NCI-H146 (cell line): ENCODE measurements at places on chromosomes 12 and 14.

GRCh38 chr14:51006781-51007211 lies 62.5 kb upstream of the PYGL start:
- no peak for DNase-seq

DNA sequence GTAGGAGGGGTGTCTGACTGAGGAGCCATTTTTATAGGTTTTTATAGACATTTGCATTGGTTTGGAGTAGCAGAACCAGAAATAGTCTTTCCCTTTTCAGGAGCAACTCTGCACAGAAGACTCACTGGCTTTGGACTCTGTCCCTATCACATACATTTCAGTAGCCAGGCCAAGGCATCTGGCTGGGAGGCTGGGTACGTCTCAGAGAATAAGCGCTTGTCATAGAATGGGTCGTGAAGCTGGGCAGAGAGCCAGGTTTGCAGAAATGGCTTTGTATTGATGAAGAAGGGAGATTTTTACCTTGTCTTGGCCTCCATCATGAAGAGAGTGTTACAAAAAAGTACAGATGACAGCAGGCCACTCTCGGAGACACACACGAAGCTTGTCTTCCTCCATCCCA lies 98.6 kb downstream of the CACNA1C start:
- no peak for DNase-seq

GRCh38 chr12:51395283-51396230 lies 4.4 kb upstream of the GALNT6 start:
- DNase-seq: peak; percentile 49

DNA sequence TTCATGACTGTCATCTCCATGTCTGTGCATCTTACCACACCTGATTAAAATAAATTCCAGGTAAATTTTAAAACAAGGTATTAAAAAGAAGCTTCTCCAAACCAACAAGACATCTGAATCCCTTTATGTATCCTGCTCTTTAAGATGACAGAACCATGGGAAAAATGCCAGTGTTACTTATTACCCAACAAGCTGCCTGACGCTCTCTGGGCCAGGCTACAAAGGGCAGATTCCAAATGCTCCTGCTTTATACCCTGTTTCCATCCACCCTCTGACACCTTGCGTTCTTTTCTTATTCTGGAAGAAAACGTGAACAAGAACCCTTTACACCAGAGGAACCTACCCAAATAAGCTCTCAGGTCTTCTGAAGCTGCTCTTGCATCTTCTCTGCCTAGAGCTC lies 70.7 kb downstream of the SLC8A3 start:
- no peak for DNase-seq

DNA sequence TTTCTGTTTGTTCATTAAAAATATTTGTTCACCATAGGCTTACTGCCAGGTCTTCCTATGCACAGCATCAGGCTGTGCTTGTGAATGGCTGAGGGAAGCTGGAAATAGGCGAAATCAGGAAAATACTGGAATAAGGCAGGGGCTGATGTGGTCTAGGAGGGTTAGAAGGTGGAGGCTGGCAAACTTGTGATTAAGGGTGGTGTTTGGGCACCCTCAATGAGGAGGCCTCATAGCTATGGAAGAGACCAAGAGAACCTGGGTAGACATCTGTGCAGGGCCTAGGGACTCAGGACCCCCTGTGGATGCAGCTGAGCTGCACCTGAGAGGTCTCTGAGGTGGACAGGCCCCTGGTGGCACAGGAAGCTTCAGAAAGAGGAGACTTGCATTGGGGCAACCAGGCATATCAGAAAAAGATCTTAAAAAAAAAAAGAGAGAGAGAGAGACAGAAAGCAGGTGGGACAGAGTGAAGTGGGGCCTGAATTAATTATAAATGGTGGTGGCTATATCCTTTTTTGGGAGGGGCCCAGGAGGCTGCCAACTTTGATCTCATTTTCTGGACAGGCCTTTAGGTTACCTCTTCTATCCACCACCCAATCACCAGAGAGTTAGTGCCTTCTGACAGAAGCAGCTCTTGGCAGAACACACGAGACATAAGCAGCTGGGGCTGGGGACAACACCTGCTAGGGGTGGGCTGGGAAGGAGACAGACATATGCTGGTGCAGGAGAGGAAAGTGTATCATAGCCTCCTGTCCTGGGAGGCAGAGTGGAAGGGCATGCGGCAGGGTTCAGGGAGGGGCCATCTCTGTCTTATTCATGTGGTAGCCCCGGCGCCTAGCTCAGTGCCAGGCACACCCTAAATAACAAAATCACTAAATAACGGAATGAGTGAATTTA lies 46.7 kb upstream of the ATP23 start:
- peak; percentile 8 for DNase-seq

DNA sequence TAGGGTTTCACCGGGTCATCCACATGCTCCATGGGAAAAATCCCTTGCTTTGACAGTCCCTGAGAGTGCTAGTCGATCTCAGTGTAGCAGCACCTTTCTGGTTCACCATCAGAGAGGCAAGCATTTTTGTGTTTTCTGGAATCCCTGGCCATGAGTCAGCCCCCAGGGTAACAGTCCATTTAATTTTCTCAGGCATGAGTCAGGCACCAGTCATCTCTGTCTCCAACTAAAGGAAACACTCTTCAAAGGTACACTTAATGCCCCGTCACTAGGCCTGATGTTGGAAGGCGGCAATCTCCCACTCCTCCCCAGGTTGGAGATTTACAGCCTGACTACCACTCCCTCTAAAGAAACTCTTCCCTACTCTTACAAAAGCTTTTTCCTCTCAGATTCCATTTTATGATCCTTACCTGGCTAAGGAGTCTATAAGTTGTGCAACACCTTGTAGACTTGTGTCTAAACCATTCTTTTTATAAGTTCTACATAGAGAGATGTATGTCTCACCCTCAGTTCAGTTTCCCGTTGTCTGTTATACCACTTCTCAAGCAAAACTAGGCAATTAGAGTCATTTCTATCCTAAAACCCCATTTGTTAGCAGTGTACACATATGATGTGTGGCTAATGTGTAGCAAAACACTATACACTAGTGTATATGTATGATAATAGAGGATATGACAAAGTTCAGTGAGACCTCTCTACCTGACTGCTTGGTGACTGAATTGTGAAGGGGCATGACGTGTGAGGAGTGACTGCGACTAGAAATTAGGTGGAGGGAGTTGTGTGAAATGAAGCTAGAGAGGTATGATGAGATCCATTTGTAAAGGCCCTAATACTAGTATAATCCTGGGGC lies 24.6 kb downstream of the TMEM19 start:
- no peak for DNase-seq

DNA sequence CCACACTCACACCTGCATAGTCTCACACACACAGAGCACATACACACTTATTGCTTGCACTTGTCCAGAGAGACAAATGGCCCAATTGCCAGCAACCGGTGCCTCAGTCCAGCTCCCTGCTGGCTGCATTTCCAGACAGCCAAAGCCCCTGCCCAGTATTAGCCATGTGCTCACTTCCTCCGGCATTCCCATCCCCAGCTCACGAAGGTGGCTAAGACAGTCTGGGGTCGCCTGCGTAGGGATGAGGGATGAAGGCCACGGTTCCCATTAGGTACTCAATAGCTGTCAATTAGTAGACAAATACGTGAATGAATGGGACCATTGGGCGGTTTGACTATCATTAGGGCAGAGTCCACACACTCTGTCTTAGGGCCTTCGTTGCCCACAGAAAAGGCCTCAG lies 146.8 kb upstream of the EGLN3 start:
- DNase-seq: no peak

GRCh38 chr14:103430358-103430757 lies 45.1 kb downstream of the MARK3 start:
- no peak for DNase-seq

- no peak for DNase-seq
Measured at GRCh38 chr14:89473989-89474388, 57.0 kb upstream of the FOXN3 start.

GRCh38 chr12:119528241-119528640 lies 65.3 kb upstream of the TMEM233 start:
- DNase-seq: no peak

DNA sequence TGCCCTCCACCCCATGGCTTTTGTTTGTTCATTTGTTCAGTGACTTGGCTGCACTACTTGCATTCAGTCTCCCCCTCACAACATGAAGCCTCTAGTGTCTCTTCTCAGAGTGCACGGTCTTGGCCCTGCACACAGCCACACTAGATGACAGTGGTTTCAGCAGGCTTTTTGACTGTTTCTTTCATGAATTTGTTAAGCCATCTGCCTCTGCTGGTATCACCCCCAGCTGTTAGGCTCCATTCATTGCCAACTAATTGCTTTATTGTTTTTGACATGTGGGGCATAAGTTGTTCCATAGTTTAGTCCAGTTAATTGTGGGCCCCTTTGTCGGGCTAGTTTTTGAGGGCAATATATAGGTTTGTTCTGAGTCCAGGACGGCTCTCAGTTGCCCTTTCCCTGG lies 18.8 kb downstream of the OS9 start:
- no peak for DNase-seq

DNA sequence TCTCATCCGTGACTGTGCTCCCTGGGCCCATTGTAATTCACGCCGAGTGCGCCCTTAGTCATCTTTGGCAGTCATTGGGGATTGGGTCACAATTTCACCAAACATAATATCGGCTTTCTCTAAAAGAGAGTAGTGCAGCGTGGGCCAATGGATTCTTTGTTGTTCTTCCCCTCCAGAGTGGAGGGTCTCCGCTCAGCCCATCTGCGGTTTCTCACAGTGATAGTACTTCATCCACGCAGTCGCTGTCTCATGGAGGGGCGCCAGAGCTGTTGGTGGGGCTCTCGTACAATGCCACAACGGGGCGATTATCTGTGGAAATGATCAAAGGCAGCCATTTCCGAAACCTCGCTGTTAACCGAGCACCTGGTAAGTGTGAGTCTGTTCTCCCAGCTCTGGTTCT lies 321.8 kb downstream of the SNAPC1 start:
- no peak for DNase-seq

GRCh38 chr12:6178981-6179761 lies 21.0 kb upstream of the CD9 start:
- no peak for DNase-seq

GRCh38 chr14:80923368-80923767 lies 18.2 kb downstream of the CEP128 start:
- DNase-seq: no peak

DNA sequence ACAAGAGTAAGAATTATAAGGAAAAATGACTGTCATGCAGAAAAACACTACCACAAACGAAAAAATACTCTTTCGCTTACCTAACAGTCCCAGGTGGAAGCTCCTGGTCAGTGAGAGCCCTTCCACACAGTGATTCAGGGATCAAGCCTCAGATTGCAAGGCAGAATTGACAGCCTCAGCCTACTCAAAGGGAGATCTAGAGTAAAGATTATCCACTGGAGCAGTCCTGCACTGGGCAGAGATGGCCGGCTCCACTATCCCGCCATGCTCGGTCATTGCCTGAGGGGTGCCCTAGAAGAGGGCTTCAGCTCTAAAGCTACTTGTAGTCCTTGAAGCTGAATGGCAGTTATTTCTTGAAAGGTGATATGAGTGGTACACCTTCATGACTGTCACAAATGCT lies 174.7 kb downstream of the TTC8 start:
- DNase-seq: no peak

- DNase-seq: no peak
Measured at GRCh38 chr12:21334771-21335325, at the start of gene SLCO1A2. SLCO1A2 (minus strand) TSS chr12:21334917; CDS start chr12:21334647, 270 bp downstream.

- DNase-seq: no peak
Measured at GRCh38 chr12:32995623-32996022, 99.0 kb upstream of the PKP2 start.

GRCh38 chr12:94012590-94012989 lies 135.8 kb upstream of the PLXNC1 start:
- DNase-seq: no peak

- no peak for DNase-seq
Measured at GRCh38 chr12:46548605-46549071, 176.1 kb upstream of the SLC38A2 start.

- no peak for DNase-seq
Measured at GRCh38 chr14:77290705-77291104, 19.7 kb upstream of the NGB start.

DNA sequence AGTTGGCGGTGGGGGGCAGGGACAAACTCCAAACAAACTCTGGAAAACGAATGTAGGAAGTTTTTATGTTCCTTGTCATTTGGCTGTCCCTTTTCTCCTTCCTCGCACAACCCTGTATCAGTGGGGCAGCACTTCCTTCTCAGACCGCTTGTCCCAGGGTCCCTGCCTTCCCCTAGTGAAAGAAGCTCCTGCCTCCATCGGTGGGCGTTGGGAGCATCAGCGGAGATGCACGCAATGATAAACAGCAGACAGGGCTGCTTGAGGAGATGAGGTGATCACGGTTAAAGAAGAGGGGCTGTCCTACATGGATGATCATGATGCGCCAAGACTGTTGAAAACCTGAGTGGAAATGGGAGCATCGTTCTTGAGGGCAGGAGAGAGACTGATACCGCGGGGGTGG lies 620 bp downstream of the C1S start:
- no peak for DNase-seq

DNA sequence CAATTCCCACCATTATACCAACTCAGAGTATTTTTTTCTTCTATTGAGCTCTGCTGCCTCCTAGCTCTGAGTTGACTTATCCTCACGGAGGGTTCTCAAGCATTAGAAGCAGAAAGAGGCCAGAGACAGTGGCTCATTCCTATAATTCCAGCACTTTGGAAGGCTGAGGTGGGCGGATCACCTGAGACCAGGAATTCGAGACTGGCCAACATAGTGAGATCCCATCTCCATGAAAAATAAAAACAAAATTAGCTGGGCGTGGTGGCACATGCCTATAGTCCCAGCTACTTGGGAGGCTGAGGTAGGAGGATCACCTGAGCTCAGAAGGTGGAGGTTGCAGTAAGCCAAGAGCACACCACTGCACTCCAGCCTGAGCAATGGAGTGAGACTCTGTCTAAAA lies 21.0 kb downstream of the HPD start:
- no peak for DNase-seq

DNA sequence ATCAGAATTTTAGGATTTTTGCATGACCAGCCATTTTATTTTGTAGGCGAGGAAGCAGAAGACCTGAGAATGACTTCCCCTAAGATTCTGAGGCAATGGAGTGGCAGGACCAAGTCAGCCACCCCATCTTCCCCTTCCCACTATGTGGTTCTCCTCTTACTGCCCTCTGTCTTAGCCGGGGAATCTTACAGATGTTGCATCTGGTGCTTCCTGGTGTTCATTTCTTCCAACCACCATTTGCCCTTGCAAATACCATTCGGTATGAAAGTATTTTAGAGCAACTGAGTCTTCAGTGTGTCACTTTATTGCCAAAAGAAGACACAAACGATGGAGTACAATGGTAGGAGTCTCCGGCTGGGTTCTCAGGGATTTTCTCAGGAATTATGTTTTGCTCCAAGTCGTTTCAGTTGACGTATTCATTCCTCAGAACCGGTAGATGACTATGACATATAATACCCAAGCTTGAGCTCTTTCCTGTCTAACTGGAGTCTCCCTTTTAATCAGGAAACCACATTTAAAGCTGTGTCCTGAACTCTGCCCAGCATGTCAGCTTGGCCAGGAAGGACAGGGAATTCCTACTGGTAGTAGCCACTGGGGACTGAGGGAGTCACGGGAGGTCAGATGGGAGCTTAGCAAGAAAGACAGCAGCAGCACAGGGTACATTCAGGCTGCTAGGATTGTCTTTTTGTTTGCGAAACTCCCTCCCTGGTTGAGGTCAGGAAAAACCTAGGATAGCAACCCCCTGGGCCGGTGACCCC lies 87.0 kb downstream of the SAMD4A start:
- no peak for DNase-seq

GRCh38 chr14:56515739-56516138 lies 63.9 kb upstream of the TMEM260 start:
- DNase-seq: no peak

- no peak for DNase-seq
Measured at GRCh38 chr12:24688601-24689000, 260.3 kb downstream of the BCAT1 start.
